ENCODE measurements at places on chromosomes 6 and 20. TPM values are rescaled to one million over a fixed set of nuclear protein-coding genes. Genes with fewer than 3 reads are reported as not detected.

Gene PRRT1
- total RNA-seq: 0.70 TPM

Gene ADTRP
- total RNA-seq: 2.9 TPM

Gene COL9A1
- total RNA-seq: not detected

Gene IMPG1
- total RNA-seq: not detected

Gene APMAP
- 132 TPM for total RNA-seq

Gene MUC21
- not detected for total RNA-seq

Gene NRSN1
- not detected for total RNA-seq

Gene CLDN20
- not detected for total RNA-seq

Gene TUBB2A
- total RNA-seq: 238 TPM

Gene COL9A3
- 1.8 TPM for total RNA-seq

Gene RSPO3
- 1.8 TPM for total RNA-seq

Gene CST4
- total RNA-seq: not detected

Gene SLC25A27
- total RNA-seq: 2.6 TPM

Gene CHRNA4
- total RNA-seq: not detected

Gene ADNP
- 43.0 TPM for total RNA-seq

Gene IBTK
- 18.0 TPM for total RNA-seq

Gene CAPN11
- total RNA-seq: 3.2 TPM

Gene TMEM74B
- 0.76 TPM for total RNA-seq

Gene CAGE1
- total RNA-seq: not detected

Gene NMBR
- total RNA-seq: not detected

Gene OR2B6
- not detected for total RNA-seq

Gene HLA-DQB2
- total RNA-seq: not detected

Gene NKAIN4
- 4.8 TPM for total RNA-seq
